ENCODE measurements at places on chromosomes 4 and X.
A peak's percentile ranks its signal among the peaks of the same experiment; 100 is the strongest.

DNA sequence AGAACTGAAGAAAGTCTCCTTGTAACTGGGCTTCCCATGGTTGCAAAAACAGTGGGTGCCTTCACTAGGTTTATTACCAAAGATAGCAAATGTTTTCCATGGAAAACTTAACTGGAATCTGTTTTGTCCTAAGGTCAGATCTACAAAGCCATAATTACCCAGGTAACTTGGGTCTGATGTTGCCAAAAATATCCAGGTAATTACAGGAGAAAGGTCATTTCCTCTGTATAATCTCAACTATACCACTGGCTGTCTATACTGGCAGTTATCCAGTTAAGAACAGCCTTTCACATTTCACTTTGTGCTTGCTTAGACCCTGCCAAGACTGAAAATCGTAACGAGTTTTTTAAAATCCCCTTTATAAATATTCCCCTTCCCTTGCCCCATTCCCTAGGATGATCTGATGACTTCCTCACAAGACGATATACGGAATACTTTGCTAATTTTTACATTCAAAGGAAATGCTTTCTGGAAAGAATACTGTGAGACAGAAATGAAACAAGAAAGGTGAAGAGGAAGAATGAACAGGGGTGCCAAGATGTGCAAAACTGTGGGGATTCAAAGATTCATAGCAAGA is 105.5 kb downstream of the MAML3 start:
- no peak for DNase-seq

DNA sequence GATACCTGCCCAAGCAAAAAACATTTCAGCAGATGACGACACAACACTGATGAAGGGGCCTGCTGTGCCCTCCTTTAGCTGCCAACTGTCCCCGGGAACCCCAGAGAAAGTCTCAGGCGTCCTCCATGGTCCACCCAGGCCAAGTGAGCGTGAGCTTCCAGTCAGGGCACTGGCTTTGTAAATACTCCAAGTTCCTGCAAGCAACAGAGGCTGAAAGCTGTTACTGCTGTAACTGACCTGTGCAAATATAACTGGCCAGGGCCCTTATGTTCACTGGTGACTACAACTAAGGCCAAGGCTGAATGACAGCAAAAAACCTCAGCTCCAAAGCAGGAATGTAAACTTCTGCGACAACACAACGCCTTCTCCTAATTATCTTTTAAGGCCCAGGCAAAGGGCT is 8.2 kb downstream of the WDR1 start:
- DNase-seq, result no peak

DNA sequence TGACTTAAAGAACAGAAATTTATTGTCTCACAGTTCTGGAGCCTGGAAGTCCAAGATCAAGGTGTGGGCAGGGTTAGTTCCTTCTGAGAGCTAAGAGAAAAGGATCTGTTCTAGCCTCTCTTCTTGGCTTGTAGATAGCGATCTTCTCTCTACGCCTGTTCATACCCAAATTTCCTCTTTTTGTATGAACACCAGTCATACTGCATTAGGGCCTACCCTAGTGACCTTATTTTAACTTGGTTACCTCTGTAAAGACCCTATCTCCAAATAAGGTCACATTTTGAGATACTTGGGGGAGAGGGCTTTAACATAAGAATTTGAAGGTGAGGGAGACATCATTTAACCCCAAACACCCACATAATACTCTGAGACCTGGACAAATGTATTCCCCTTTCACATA is 55.6 kb upstream of the SPP1 start:
- DNase-seq, result no peak

GRCh38 chr4:147709999-147710398 is 21.9 kb upstream of the ARHGAP10 start:
- no peak for DNase-seq

DNA sequence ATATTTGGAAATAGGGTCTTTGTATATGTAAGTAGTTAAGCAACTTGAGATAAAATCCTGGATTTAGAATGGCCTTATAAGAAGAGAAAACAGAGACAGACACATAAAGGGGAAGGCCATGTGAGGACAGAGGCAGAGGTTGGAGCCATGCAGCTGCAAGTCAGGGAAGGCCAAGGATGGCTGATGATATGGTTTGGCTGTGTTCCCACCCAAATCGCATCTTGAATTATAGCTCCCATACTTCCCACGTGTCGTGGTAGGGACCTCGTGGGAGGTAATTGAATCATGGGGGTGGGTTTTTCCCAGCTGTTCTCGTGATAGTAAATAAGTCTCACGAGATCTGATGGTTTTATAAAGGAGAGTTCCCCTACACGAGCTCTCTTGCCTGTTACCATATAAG is 76.3 kb downstream of the STK32B start:
- no peak for DNase-seq

GRCh38 chr4:73006286-73006990 is 63.1 kb downstream of the COX18 start:
- no peak for DNase-seq

- no peak for DNase-seq
These were observed 224.8 kb upstream of the NOCT start for GRCh38 chr4:138790706-138791340.

DNA sequence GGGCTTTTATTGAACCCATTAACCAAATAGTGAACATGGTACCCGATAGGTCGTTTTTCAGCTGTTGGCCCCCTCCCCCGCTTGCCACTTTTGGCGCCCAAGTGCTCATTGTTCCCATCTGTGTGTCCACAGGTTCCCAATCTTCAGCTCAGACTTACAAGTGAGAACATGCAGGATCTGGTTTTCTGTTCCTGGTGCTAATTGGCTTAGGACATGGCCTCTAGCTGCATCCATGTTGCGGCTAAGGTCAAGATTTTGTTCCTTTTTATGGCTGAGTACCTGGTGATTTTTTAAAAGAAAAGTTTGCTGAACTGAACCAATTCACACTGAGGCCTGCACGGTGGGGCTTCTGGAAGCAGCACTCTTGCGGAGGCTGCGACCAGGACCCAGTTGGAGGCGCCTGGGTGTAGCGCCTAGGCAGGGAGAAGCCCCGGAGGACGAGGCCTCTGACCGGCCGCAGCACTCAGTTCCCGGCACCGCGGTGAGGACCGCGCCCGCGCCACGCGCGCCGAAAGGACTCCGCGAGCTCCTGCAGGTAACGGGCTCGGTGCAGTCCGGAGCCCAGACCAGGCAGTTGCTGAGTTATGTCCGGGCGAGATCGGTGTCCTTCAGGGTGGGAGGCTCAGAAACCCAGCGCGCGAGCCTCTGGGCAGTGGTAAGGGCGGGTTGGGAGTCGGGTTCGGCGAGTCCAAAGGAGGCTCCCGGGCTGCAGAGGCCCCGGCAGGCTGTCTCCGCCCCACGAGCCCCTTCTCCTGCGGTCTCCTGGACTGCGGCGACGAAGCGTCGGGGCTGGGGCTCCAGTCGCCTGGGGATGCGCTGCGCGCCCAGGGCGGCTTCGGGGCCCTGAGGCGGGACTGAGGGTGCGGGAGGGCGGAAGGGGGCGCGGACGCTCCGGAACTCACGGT is 15.8 kb upstream of the SLC25A4 start:
- peak; percentile 76 for DNase-seq

- no peak for DNase-seq
These were observed 95.4 kb downstream of the NYX start for GRCh38 chrX:41542536-41542935.

Measured in upper lobe of right lung (tissue), 1 donor.